Activated naive CD8-positive, alpha-beta T cell treated with anti-CD3 and anti-CD28 coated beads, Interleukin-2, amount 10 ng/mL, durations not matched to agents 7 days and 5 days (primary cell): ENCODE measurements at places on chromosomes 3 and 15. TPM values are rescaled to one million over a fixed set of nuclear protein-coding genes. Genes with fewer than 3 reads are reported as not detected.

- H3K27me3 ChIP-seq = peaks cover 54% of the 10 kb centered on the region
- peaks cover 27% of the 10 kb centered on the region for H3K4me1 ChIP-seq
- H3K36me3 ChIP-seq = no peaks in the 10 kb centered on the region
- DNase-seq = peak; percentile 49
- no peak overlapping the region for H3K27ac ChIP-seq
Measured at GRCh38 chr3:27714692-27715453, 7.2 kb downstream of the EOMES start.

DNA sequence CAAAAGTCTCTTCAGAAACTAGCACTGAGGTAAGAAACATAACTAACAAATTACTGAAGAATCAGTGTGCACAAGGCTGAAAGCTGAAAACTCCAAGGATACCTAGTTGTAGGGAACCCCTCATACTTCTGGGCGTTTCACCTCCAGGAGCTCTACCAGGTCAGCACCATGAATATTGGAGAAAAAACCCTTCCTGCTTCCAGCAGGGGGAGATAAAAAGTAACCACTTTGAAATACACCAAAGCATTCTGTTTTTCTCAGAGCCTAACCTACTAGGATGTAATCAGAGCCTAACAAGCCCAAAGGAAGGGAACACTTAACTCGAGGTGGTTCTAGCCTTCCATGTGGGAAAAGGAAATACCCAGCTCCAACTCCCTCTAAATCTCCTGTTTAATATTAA, 175.8 kb upstream of the MME start:
- no peaks in the 10 kb centered on the region for H3K27me3 ChIP-seq
- no peaks in the 10 kb centered on the region for H3K4me1 ChIP-seq
- H3K4me3 ChIP-seq = no peak overlapping the region
- no peak overlapping the region for H3K27ac ChIP-seq

The GOLGA8H gene
- 0.64 TPM for total RNA-seq

The TMEM158 gene
- total RNA-seq = not detected
